ENCODE measurements at places on chromosomes 13 and 19.

DNA sequence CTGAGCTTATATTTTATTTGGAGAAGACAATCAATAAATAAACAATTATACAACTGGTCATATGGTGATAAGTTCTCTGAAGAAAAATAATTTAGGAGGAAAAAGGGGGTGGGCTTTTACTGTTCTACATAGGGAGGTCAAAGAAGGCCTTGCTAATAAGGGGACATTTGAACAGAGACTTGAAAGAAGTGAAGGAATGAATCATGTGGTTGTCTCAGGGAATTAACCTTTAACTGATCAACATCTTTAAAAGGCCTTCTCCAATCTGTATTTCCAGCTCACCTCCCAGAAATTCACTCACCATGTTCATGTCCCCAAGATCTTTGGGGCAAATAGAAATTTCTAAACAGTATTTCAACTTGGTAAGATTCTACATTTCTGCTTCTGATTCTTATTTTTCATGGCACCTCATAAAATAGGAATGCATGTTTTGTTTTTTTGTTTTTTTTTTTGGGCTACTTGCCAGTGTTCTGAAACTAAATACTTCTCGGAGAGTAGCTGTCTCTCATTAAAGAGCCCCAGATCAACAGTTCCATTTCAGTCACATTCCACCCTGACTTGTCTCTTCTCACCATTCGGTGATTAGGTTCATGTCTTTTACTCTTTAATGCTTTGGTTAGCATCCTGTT lies 19.2 kb upstream of the LPAR6 start:
- no peak for ATAC-seq

DNA sequence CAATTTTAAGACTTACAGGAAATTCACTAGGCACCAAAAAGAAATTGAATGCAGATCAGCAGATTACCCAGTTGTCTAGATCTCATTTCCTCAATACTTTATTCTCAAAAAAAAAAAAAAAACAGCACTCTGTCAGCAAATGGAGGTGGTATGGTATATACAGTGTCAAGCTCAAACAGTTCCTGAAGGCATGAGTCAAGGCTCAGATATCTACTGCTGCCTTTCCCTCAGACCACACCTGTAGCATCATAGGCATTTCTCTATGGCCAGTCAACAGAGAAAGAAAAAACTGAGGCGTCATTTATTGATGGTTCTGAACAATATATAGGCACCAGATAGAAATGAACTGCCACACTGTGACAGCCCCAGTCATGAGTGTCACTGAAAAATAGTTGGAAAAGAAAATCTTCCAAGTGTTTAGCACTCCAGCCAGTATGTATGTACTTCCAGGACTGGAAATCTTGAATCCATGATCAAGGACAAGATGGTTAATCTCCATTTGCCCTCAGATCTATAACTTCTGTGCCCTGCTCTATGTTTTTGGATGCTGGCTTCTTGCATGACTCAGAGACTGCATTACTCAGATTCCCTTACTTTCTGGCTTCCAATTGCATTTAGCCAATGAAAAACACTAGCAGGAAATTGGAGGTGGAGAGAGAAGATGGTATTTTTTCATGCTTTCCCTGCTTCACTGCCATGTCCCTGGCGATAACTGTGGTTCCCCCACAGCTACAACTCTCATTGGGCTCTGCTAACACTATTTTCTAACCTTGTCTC lies 8.4 kb upstream of the COG3 start:
- ATAC-seq, result no peak

- ATAC-seq, result no peak
Measured at GRCh38 chr13:82766732-82767321, 1115.4 kb downstream of the SLITRK1 start.

- ATAC-seq, result no peak
Measured at GRCh38 chr19:35641515-35642151, at the start of gene ETV2. ETV2 (plus strand) TSS chr19:35641745; CDS start chr19:35642461, 716 bp downstream.

DNA sequence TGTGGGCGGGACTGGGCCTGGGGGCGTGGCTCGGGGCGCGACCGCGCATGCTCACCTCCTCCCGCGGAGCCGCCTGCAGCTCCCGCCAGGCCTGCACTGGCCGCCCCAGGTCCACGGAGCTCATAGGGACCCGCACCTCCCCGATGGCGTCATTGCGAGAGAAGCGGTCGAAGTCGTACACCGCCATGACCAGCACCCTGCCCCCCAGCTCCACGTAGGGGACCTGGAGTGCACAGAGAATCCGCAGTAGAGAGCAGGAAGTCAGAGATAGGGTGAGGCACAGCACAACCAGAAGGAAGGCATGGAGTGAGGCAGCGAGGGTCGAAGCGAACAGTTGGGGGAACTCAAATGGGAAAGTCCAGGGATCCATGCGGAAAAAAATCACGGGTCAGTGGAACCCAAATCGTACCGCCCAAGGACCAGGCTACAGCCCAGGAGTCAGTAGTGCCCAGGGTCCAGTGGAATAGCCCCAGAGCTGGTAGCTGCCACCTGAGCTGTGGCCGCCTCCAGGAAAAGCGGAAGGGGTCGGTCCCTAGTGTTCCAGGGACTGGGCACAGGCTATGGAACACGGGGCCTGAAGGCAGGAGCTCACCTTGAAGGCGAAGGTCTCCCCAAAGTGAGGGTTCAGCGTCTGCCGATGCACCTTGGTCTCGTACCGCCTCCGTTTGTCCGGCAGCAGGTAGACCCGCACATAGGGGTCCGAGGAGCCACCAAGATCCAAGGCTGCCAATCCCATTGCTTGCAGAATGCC lies 4.8 kb downstream of the SYT5 start:
- ATAC-seq, result no peak

DNA sequence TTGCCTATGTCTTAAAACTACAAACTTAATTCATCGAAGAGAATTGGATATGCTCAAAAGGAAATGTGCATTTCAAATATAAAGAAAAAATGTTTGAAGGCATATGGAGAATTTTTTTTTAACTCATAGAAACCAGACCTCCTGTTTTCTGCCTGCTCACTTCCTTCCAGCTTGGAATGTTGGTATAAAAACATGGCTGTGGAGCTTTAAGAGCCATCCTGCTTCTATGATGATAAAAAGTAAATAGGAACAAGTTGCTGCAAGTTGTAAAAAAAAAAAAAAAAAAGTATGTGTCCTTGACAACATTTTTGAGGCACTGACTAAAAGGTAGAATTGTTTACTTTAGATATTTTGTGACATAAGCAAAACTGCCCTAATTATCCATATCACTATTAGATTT lies 1230.7 kb downstream of the PCDH9 start:
- no peak for ATAC-seq

Measured in activated CD4-positive, CD25-positive, alpha-beta regulatory T cell treated with anti-CD3 and anti-CD28 coated beads, Interleukin-2, amount 50 U/mL, for 24 hours (primary cell).